ENCODE measurements at places on chromosomes 6 and 20.

DNA sequence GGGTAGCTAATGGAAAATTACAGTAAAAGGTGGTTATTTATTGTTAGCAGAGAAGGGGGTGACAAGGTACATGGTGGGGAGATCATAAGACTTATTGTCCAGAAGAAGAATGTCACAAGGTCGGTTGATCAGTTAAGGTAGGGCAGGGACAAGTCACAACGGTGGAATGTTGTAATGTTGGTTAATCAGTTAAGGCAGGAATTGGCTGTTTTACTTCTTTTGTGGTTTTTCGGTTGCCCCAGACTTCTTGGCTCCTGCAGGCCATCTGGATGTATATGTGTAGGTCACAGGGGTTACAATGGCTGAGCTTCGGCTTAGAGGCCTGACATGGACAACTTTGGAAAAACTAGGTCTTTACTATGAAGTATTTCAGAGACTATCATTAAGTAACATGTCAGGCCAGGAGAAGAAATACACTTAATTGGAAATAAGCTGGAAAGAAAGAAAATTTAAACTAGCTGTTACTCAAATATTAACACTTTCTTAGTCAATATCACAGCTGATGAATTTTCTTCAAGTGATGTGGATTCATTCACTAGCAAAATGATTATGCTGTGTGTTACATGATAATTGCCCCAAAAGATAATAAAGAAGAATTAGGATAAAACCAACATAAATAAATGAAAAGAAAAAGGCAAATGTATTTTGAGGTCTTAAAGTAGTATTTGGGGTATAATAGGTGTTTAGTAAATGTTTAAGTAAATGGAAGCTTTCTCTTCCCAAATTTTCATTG lies 4.4 kb downstream of the AIG1 start:
- DNase-seq, result no peak

DNA sequence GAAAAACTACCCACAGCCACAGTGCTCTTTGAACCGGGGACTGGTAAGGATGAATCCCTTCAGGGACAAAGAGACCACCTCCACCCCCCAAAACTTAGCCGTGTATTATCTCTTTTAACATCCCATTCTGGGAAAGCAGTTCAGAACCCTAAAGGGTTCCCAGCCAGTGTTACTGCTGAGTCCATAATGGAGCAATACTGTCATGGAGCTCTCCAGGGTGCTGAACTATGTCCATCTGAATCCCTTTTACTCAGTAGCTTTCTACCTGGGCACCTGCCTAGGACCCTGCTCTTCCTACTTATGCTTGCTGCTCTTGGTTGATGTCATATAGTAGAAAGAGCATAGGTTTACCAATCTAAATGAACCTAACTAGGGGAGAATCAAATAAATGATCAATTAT lies 22.3 kb upstream of the SAYSD1 start:
- DNase-seq, result peak; percentile 17

DNA sequence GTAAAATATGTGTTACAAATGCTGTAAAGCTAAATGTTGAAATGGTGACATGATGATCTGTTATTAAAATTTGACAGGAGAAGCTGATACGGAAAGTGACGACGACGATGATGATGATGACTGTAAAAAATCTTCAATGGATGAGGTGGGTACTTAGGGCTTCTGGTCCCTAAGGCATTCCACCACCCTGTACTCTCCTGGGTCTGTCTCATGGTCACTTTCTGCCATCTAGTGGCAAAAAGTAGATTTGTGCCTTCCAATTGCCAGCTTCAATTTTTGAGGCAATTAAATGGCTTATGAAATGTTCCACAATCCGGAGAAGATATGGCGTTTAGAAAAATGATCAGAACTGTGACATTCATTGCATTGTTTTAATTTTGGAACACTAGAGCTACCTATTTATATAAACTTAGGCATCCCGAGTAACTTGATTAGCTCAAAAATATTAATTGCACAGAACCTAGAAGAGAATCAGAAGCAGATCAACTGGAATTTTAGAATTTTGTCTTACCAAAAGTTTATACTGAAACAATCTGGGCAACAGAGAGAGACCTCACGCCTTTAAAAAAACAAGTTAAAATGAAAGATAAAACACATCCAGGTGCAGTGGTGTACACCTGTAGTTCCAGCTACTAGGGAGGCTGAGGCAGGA lies 346.5 kb upstream of the PLCB4 start:
- DNase-seq, result peak; percentile 55

DNA sequence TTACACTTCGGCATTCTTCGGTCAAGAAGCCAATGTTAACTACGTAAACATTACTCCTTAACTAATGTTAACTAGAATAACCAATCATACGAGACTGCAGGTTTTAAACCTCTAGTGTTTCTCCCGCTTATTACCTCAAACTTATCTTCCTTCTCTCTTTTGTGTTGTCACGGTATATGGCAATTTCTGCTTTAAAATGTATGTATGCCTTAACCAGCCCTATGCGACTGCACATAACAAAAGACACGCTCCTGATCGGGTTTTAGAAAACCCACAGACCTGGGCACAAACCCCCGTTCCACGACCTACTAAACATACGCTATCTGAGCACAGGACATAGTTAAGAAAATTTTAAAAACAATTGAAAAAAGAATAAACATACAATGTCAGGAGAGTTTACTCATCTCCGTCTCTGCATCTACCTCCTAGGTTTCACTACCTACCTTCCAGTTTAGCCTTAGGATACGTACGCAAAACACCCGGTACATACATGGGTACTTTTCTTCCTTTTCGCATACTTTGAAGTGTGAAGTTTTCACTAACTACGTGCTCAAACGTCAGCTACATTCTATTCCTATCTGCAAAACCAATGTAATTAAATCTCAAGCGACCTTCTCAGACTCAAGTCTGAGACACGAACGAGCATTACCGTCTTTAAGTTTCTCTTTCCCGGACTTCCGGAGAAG lies 1.1 kb downstream of the CD164 start:
- DNase-seq, result peak; percentile 72

- no peak for DNase-seq
Observed at GRCh38 chr6:20001286-20001685, 164.1 kb downstream of the ID4 start.

- DNase-seq, result no peak
Observed at GRCh38 chr6:79134699-79135474, 56.8 kb upstream of the PHIP start.

- no peak for DNase-seq
Observed at GRCh38 chr6:143206550-143206949, 145.9 kb downstream of the AIG1 start.

- DNase-seq, result peak; percentile 25
Observed at GRCh38 chr20:53208110-53208832, 236.1 kb downstream of the TSHZ2 start.

DNA sequence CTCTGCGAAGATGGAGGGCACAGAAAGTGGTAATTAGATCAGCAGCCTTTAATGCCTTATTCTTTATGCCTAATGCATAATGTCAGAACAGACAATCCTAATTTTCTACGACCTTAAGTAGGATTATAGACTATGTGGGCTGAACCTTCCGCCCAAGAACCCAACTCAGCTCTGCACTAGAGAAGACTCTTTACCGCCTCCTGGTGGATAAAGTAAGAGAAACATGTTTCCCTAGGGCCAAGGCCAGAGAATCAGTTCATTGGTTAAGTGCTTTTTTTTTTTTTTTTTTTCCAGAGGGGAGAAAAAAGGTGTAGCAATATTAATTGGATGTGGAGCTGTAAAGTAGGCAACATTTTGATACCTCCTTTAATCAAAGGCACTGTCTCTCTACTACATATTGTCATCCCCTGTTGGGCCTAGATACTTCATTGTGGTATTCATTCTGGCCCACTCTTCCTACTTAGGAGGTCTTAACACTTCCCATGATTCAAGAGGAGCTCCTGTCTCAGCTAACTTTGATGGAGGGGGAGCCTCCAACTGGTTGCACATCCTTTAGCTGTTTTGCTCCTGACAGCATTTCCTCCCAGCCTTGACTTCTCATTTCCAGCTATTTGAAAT lies 124.9 kb upstream of the NRN1 start:
- DNase-seq, result peak; percentile 15

DNA sequence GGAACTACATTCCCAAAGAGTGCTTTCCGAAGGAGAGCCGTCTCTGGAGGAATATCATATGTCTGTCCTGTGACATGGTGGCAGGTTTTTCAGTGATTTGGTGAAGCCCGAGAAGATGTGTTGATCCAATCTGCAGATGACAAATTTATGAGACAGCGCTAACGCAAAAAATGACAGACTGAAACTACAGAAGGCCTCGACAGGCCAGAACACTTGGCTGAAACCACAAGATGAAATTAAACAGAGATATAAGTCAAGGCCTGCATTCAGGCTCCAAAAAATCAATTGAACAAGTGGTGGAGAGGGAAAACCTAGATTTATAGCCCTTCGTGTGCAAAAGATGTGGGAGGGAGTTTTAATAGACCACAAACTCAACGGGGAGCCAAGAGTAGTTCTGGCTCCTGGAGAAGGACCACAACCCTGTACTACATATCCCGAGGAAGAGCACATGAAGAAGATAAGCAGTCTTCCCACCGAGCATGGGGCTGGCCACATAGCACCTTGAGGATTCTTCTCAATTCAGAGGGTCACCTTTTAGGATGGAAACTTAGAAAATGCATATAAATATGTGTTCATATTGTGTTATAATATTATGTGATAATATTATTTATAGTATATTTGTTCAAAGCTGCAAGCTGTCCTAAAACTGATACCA lies 231.3 kb upstream of the PDE10A start:
- no peak for DNase-seq

DNA sequence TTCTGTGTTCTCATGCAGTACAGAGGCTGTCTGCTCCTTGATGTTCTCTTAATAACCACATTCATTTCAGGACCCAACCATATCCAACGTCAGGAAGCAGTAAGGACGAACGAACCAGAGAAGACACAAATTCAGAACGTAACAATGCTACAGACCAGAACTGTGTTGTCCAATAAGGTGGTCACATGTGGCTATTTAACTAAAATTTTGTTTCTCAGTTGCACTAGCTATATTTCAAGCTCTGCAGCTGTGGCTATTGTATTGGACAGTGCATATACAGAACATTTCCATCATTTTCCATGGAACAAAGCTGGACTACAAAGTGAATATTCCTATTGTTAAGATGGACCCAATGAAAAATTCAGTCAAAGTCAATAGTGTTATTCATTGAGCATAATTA lies 27.0 kb downstream of the MAP7 start:
- no peak for DNase-seq

DNA sequence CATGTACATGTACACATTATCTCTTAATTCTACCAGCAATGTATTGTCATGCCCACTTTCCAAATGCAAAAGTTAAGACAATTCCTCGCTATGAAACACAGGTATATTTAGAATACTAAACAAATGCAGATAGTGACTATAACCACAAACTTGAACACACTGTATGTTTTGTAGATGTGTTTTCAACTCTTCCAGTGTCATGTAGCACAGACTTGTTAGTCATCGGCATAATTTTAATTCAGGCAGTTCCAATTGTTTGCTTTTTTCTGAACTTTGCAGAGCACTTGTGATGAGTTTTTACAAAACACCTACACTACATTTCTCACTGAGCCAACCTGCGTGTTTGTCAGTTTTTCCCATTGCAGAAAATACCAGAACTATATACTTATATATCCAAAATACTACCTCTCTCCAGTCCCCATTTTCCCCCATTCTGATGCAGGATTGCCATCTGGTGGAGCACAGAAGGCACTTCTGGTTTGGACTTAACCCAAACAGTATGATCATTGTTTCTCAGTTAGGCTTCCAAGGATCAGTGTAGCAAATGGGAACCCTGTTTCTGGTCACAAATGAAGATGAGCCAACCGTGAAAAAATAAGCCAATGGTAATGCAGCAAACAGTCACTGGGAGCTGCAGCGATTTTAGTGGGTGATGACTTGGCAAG lies 143.4 kb downstream of the ADGRB3 start:
- no peak for DNase-seq

DNA sequence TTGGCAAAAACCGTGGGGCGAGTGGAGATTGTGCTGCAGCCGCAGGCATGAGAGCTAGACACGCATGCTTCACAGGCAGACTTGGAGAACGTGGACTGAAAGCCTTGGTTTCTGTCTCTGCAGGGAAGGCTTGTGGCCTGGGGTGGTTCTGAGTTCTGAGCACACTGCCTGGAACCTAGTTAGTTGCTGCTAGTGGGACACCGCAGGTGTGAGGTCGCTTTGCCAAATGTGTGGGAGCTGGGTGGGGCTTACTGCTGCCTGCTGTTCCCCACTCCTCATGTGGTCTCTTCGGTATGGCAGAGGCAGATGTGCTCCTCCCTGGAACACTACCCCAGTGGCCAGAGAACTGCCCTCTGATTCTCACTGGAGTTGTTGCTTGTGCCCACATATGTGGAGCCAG lies 484.0 kb downstream of the MMUT start:
- DNase-seq, result no peak

DNA sequence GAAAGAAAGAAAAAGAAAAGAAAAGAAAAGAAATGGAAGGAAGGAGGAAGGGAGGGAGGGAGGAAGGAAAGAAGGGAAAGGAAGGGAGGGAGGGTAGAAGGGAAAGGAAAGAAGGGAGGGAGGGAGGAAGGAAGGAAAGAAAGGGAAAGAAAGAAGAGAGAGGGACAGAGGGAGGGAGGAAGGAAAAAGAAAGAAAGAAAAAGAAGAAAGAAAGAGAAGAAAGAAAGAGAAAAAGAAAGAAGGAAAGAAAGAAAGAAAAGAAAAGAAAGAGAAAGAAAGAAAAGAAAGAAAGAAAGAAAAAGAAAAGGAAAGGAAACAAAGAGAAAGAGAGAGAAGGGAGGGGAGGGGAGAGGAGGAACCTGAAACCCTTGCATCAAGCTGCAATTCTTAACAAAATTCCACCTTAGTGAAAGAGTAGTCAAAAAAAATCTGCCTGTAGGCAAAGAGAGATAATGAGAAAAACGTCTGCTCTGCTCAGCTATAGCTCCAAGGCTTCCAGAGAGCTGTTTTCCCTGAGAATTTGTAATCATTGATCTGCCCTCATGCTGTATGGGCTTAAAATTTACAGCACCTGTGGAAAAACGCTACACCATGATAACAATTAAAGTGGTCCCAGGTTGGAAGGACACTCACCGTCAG lies 16.7 kb upstream of the MYCT1 start:
- DNase-seq, result no peak

GRCh38 chr6:22737331-22737730 lies 168.0 kb downstream of the HDGFL1 start:
- DNase-seq, result no peak

- peak; percentile 54 for DNase-seq
Observed at GRCh38 chr6:3026791-3027626, 27.3 kb downstream of the NQO2 start.

DNA sequence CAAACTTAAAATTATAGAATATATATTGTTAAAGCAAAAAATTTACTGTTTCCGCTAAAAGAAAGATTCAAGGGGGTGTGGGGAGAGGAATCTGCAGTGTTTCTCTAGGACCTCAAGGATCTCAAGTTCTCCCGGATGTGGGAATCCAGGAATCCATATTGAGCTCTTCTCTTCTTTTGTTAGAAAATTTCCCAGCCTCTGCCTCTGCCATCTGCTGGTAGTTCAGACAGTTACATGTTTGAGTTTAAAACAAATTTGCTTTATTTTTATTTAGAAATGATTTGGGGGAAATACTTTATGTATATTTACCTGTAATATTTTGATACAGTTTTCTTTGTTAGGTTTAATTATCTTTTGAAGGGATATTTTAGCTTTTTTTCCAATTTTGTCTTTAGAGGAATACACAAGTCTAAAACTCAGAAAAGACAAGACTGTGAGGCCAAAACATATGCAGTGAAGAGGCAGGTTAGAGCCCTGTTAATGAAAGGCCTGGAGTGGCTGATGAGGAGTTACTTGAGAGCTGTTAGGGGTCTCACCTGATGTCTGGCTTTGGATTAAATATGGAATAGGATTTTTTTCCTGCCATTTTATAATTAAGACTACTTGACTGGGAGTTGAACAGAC lies 268.8 kb downstream of the ARID1B start:
- no peak for DNase-seq

- peak; percentile 18 for DNase-seq
Observed at GRCh38 chr20:53708129-53708968, 114.7 kb upstream of the ZNF217 start.
